Osteoblast (primary cell): ENCODE measurements at places on chromosomes 12 and 14. TPM values are rescaled to one million over a fixed set of nuclear protein-coding genes. Genes with fewer than 3 reads are reported as not detected.

LYZ gene
- 1.8 and 8.3 TPM in 2 replicates for total RNA-seq

CCDC197 gene
- not detected in 2 replicates for total RNA-seq

HOXC4 gene
- 3.3 and 4.1 TPM in 2 replicates for total RNA-seq

RNU6-7 gene
- total RNA-seq = not detected in 2 replicates

DNA sequence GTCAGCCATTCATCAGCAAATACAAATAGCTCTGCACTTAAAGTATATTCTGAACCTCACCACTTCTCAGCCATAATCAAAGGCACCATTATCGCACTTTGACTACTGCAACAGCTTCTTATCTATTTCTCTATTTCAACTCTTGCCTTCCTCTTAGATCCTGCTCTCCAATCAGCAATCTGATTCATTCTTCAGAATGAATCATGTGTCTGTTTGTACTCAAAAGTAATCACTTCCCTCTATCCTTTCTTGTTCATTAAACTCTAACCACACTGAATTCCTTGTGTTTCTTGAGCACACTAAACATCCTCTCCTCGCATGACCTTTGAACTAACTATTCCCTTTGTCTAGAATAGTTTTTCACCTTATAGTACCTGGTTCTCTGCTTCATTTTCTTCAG, 12.8 kb upstream of the OR4E1 start:
- H3K27me3 ChIP-seq = no peaks in the 10 kb centered on the region
- DNase-seq = no peak
- no peak overlapping the region for H3K27ac ChIP-seq
- no peaks in the 10 kb centered on the region for H3K4me1 ChIP-seq
- H3K4me3 ChIP-seq = no peak overlapping the region

DNA sequence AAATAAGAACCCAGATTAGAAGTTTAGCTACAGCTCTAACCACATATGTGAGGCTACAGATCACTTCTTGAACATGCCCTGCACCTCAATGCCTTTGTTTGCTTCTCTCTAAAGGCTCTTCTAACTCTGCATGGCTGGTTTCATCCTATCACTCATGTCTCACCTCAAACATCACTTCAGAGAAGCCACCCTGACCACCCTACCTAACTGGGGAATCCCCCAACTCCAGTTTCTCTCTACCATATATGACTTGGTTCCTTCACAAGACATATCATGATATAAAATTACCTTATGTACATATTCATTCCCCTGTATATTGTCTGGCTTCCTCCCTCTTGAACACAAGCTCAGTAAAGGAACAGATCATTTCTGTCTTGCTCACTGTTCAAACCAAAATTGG, 250.2 kb upstream of the GRIP1 start:
- H3K36me3 ChIP-seq = no peaks in the 10 kb centered on the region
- DNase-seq = no peak
- no peaks in the 10 kb centered on the region for H3K4me1 ChIP-seq
- H3K4me3 ChIP-seq = no peak overlapping the region
- no peaks in the 10 kb centered on the region for H3K27me3 ChIP-seq

DNA sequence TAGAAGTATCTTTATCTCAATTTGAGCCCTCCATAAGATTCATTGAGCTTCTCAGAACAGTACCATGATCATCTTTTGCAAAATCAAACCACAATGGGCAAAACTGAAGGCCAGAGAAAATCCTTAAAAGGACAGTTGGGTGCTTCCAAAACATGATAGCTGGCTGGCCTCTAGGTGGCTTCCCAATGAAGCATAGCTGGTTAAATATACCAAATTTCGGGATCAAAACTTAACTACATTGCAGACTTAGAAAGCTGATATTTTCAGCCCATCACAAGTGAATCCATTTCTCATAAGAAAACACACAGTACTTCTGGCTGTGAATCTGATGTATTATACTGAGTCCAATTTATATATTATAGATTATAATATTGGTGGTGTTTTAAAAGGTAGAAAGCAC, 15.3 kb upstream of the PIK3C2G start:
- H3K4me1 ChIP-seq = no peaks in the 10 kb centered on the region
- no peak for DNase-seq
- H3K36me3 ChIP-seq = no peaks in the 10 kb centered on the region
- H3K27me3 ChIP-seq = no peaks in the 10 kb centered on the region
- H3K4me3 ChIP-seq = no peak overlapping the region

DNA sequence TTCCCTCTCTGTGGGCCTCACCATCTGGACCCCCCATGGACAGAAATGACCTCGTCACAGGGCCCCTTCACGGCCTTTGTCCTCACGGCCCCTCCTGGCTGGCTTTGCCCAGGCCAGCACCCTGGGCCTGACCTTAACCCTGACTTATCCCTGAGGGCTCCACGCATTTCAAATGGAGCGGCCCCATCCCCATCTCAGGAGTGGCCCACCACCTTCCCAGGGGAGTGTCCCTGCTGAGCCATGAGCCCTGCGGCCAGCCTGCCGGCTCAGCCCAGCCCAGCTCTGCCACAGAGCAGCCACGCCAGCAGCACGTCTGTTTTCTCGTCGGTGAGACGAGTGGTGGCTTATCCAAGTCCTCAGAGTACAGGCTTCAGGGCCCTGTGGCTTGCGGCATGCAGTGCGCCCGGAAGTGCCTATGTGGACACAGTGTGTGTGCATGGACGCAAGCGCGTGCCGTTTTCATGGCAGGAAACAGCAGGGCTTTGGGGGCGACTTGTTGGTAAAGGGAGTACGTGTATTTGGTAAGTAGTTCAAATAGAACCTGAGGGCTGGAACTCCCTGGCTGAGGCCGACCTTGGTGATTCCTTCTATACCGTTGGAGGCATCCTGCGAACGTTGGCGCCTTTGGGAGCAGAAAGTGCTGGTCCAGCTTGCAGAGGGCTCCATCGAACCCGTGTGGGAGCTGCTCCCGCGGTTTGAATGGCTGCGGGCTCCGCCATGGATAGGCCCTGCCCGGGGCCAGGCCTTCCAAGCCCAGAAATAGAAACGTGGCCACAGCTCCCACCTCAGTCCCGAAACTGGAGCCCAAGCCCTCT, 52.1 kb downstream of the LRCOL1 start:
- H3K27me3 ChIP-seq = peaks cover 18% of the 10 kb centered on the region
- no peak overlapping the region for H3K27ac ChIP-seq

GRCh38 chr14:105355049-105355575, 40.6 kb downstream of the PACS2 start:
- no peaks in the 10 kb centered on the region for H3K27me3 ChIP-seq
- H3K27ac ChIP-seq = no peak overlapping the region
- DNase-seq = no peak
- no peaks in the 10 kb centered on the region for H3K36me3 ChIP-seq

GRCh38 chr14:103710771-103711377, 4.4 kb downstream of the XRCC3 start:
- H3K27ac ChIP-seq = no peak overlapping the region
- peaks cover 33% of the 10 kb centered on the region for H3K36me3 ChIP-seq
- H3K4me1 ChIP-seq = peaks cover 20% of the 10 kb centered on the region
- H3K27me3 ChIP-seq = no peaks in the 10 kb centered on the region
- no peak overlapping the region for H3K4me3 ChIP-seq

DNA sequence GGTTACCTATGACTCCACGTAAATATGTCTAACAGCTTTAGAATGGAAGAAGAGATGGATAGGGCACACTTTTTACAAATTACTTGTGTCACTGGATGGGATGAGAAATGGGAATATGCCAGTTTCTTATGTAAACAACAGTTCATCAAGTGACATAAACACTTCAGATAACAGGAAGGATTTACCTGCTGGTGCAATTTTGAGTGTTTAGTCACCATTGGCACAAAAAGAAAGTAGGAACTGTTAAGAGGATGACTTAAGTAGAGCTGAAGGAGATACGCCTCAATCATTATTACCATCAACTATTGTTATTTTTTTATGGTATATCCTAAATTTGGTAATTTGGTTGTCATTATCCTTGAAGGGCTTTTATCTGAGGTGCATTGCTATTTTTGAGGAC, 83.2 kb downstream of the RMST start:
- H3K27ac ChIP-seq = no peak overlapping the region
- no peaks in the 10 kb centered on the region for H3K27me3 ChIP-seq
- no peaks in the 10 kb centered on the region for H3K4me1 ChIP-seq
- no peaks in the 10 kb centered on the region for H3K36me3 ChIP-seq

GRCh38 chr12:99119449-99119848, 474.4 kb downstream of the APAF1 start:
- H3K27ac ChIP-seq = no peak overlapping the region
- DNase-seq = no peak
- H3K4me3 ChIP-seq = no peak overlapping the region
- H3K4me1 ChIP-seq = no peaks in the 10 kb centered on the region
- H3K27me3 ChIP-seq = no peaks in the 10 kb centered on the region
- no peaks in the 10 kb centered on the region for H3K36me3 ChIP-seq

GRCh38 chr12:49296836-49297694, 2.1 kb downstream of the PRPH start:
- no peak overlapping the region for H3K4me3 ChIP-seq
- peak; percentile 80 for DNase-seq
- H3K4me1 ChIP-seq = no peaks in the 10 kb centered on the region

- no peak for DNase-seq
- no peaks in the 10 kb centered on the region for H3K4me1 ChIP-seq
- H3K4me3 ChIP-seq = no peak overlapping the region
- no peak overlapping the region for H3K27ac ChIP-seq
Observed at GRCh38 chr14:72788972-72789728, 104.8 kb downstream of the DPF3 start.

DNA sequence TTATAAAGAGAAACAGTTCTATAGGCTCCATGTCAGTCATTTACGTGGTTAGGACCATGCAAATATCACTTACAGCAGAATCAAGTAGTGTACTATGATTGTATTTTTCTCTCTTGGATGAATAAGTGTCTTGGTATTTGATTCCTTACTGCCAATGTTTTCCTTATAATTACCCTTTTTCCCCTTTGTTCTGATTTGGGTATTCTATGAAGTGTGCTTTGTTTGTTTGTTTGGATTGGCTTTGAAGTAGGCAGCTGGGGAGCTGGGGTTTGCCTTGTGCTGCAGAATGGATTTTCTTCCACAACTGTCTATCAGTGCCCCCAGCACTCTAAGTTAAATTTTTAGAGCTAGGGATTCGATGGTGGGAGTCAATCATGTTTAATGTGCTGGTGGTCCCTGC, 12.4 kb downstream of the TMEM120B start:
- no peak overlapping the region for H3K27ac ChIP-seq
- H3K36me3 ChIP-seq = no peaks in the 10 kb centered on the region
- H3K27me3 ChIP-seq = no peaks in the 10 kb centered on the region
- H3K4me1 ChIP-seq = peaks cover 9% of the 10 kb centered on the region
- H3K4me3 ChIP-seq = no peak overlapping the region

GRCh38 chr14:36183402-36183801, 6.9 kb upstream of the PTCSC3 start:
- no peak for DNase-seq
- H3K27ac ChIP-seq = no peak overlapping the region
- H3K36me3 ChIP-seq = no peaks in the 10 kb centered on the region
- H3K4me3 ChIP-seq = no peak overlapping the region

DNA sequence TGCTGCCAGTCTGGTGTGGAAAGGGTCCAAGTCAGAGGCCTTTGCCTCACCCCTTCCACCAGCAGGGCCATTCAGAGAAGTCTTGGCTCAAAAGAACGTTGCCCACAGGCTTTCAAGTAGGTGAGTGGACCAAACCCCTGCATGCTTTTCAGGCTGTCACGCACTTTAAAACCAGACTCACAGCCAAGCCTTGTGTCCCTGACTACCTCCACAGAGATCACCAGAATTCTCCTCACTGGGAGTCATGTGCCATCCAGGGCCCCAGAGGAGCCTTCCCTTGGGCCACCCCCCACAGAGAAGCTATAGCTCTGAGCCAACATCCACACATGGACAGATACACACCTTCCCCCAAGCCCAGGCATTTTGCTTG, 283.1 kb downstream of the DPF3 start:
- H3K36me3 ChIP-seq = no peaks in the 10 kb centered on the region
- peak; percentile 46 for DNase-seq
- no peaks in the 10 kb centered on the region for H3K27me3 ChIP-seq
- peaks cover 33% of the 10 kb centered on the region for H3K4me1 ChIP-seq
- H3K27ac ChIP-seq = no peak overlapping the region

GRCh38 chr14:96235426-96235825, 20.6 kb upstream of the BDKRB1 start:
- no peak for DNase-seq
- H3K4me1 ChIP-seq = peaks cover 5% of the 10 kb centered on the region
- no peaks in the 10 kb centered on the region for H3K27me3 ChIP-seq
- H3K27ac ChIP-seq = no peak overlapping the region
- H3K4me3 ChIP-seq = no peak overlapping the region
- peaks cover 22% of the 10 kb centered on the region for H3K36me3 ChIP-seq

DNA sequence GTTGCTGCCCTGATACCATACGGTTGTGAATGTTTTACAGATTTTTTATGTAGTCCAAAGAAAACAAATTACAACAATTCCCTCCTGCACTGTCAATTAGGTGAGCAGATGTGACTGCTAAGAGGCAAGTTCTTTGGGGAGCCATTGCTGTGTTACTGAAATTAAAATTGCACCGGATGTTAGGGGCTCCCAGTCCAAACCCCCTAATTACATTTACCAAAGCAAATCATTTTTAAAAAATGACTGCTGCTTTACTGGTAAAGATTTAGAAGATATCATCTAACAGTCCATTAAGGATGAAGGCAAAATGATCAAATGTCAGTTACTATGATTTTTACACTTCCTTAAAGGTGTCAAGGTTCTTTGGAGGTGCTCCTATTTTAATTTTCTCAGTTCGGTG, 70.1 kb upstream of the CSRP2 start:
- no peak overlapping the region for H3K4me3 ChIP-seq
- peaks cover 4% of the 10 kb centered on the region for H3K27me3 ChIP-seq
- peaks cover 4% of the 10 kb centered on the region for H3K4me1 ChIP-seq
- H3K27ac ChIP-seq = no peak overlapping the region
- H3K36me3 ChIP-seq = no peaks in the 10 kb centered on the region

DNA sequence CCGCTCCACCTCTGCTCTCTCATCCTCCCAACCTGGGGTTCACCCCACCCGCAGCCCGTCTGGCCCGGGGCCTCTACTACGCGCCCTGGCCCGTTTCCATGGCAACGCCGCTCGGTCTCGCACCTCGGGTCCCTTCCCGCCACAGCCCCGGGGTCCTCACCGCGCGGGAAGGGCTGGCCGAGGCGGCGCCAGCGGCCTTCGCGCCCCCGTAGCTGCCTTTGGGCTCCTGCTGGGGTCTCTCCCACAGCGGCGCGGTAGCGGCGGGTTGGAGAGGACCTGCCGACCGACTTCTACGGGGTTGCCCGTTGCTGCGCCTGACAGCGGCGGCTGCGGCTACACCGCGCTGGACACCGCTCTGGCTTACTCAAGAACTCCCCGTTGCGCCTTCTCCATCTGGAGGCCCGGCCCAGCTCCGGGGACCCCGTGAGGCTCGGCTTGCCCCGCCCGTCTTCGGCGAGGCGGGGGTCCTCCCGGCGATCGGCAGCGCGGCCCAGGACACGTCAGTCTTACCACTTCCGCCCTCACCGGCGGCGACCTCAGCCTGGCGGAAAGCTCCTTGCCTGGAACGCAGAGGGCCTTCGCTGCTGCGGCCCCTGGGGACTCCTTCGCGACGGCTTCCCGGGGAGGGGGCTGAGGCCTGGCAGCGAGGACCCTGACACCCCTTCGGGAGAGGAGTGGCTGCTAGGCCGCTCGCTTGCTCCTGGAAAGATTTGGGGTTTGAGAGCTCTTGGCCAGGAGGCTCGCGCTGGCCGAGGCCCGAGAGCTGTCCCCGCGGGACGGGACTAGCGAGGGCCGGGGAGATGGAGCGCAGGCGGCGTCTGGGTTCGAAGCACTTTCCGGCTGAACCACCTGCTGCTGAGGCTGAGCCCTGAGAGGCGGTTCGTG, at the start of gene TM9SF1:
TM9SF1 (minus strand) TSS at position 256 of the 885 bp plus-strand sequence. CDS start 422 bp downstream, outside the sequence.
- peaks cover 14% of the 10 kb centered on the region for H3K36me3 ChIP-seq
- H3K4me1 ChIP-seq = peaks cover 19% of the 10 kb centered on the region
- H3K27ac ChIP-seq = peak within 1 kb of the TSS; percentile 94
- H3K4me3 ChIP-seq = peak within 1 kb of the TSS; percentile 96
- H3K27me3 ChIP-seq = no peaks in the 10 kb centered on the region
- DNase-seq = peak; percentile 98
